ENCODE measurements at places on chromosomes 5 and 9.
A peak's percentile ranks its signal among the peaks of the same experiment; 100 is the strongest.

GRCh38 chr9:135156525-135157510, 69.3 kb downstream of the OLFM1 start:
- no peak for DNase-seq

DNA sequence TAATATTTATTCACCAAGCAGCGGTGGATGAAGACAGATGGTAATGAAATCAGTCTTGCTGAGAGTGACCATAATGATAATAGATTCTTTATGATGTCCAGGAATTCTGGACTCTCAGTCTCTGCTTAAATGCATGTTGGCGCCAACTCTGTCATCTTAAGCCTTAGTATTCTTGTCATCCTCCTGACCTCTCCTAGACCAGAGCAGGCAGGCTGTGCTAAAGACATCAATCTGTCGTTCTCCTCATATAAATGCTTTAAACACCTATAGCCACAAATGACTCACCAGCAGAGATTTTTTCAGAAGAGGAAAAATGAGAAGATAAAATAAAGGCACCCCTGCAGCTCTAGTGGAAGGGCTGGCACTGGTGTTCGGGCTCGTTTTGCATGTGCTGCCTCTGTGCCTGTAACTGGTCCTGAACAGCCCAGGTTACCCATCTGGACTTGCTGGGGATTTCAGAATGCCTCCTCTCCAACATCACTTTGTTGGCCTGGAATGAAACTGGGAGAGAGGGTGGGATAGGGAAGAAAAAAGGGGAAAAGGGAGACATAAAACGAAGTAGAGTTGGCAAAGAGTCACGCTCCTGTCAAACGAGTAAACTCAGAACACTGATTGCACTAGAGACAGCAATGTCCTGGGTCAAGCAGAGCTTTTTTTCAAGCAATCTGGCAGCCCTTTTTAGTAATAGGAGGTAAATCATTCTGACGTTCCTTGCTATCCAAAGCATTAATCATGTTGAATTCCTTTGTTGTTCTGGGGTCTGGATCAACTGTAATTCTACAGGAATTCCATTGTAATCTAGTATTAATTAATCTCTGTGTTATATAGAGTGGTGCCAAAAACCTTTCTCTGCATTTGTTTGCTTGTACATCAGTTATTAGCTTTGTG, 195.5 kb upstream of the CLINT1 start:
- no peak for DNase-seq

DNA sequence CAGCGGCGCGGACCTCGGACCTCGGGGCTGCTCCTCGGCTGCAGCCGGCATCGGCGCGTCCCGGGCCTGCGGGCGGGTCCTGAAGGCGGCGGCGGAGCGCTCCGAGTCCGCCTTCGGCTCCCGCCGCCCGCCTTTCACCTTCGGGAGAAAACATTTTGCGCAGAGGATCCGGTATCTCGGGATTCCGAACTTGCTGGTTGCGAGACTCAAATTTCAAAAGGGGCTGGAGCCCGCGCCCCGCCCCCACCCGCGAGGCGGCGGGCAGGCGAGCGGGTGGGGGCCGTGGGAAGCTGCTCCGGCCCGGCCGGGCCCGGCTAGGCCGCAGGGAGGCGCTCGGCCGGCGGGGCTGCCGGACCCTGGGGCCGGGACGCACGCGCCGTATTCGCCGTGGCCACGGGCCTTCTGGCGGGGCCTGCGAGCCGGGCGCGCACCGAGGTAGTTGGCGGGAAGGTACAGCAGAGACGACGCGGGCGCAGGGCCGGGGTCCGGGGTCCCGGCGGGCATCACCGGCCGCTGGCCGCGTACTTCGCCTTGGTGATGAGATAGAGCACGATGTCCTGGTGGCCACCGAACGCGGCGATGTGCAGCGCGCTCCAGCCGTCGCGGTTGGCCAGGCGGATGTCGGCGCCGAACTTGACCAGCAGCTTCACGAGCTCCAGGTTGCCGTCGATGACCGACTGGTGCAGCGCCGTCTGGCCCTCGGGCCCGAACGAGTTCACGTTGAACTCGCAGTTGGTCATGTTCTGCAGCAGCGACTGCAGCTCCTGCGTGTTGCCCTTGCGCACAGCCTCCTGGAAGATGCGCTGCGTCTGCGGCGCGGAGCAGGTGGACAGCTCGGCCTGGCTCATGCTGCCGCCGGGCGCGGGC, 757 bp downstream of the NRARP start:
- no peak for DNase-seq

GRCh38 chr9:109953300-109953699, 173.3 kb downstream of the PALM2AKAP2 start:
- DNase-seq, result no peak

GRCh38 chr5:120446901-120447300, 17.2 kb upstream of the PRR16 start:
- no peak for DNase-seq

- no peak for DNase-seq
Observed at GRCh38 chr5:6360323-6361072, 17.8 kb downstream of the MED10 start.

- no peak for DNase-seq
Observed at GRCh38 chr5:118902656-118903438, 85.5 kb downstream of the DTWD2 start.

GRCh38 chr5:4275232-4275631, 679.6 kb downstream of the IRX1 start:
- DNase-seq, result no peak

DNA sequence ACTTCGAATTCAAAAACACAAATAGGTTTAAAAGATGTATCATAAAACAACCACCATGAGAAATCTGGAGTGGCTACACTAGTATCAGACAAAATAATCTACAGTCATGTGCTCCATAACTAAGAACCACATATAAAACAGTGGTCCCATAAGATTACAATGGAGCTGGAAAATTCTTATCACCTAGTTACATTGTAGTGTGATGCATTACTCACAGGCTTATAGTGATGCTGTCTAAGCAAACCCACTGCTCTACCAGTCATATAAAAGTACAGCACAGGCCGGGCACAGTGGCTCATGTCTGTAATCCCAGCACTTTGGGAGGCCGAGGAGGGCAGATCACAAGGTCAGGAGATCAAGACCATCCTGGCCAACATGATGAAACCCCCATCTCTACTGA, 160.1 kb downstream of the ROR2 start:
- DNase-seq, result no peak

DNA sequence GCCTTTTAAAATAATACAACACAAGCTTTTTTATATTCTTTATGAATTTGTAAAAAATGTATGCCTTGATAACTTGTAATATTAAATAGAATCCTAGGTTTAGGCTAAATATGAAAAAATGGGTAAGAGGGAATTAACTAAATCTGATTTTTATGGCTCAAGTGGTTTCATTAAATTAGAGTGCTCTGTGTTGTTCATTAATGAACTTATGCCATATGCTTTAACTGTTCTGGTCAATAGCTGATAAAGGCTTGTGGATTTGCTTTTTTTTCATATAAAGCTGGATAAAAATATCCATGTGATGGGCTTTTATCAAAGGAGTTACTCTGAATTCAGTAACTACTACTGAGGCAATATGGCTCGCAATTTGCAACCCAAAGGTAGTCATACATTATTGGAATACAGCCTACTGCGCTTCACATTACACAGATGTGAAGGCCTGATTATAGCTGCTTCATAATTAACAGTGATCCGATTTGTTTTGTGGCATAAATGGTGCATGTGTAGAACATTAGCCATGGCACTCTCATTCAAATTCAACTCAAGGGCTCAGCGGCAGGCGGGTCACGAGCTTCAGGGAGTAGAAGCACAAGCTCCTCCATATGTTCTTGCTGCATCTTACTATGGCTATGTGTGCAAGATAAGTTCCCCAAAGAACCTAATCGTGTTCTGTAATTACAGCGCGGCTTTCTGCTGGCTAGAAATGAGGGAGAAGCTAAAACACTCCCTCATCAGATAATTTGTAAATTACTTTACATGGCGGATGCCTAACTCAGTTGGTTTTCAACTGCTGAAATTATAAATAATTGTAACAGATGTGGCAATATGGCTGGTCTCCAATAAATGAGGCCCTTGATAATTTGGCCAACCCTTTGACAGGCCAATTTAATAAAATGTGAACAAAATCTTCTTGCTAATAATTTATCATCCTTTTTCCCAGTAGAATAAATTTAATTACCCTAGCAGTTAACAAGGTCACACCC, 188.3 kb downstream of the CNTLN start:
- DNase-seq, result no peak

DNA sequence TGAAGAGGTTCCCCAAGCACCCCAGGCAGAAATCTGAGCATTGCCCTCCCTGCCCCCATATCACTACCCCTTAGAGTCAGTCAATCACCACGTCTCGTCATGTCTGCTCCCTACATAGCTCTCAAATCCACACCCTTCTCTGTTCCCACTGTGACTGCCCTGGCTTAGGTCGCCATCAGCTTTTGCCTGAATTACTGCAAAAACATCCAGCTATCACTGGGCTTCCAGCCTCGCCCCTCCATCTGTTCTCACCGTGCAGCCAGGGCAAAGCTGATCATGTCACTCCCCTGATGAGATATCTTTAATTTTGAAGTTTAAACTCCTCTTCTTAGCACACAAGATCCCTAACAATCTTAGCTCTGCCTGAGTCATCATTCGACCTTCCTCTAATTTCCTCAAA, 89.6 kb upstream of the TBC1D2 start:
- DNase-seq, result no peak

DNA sequence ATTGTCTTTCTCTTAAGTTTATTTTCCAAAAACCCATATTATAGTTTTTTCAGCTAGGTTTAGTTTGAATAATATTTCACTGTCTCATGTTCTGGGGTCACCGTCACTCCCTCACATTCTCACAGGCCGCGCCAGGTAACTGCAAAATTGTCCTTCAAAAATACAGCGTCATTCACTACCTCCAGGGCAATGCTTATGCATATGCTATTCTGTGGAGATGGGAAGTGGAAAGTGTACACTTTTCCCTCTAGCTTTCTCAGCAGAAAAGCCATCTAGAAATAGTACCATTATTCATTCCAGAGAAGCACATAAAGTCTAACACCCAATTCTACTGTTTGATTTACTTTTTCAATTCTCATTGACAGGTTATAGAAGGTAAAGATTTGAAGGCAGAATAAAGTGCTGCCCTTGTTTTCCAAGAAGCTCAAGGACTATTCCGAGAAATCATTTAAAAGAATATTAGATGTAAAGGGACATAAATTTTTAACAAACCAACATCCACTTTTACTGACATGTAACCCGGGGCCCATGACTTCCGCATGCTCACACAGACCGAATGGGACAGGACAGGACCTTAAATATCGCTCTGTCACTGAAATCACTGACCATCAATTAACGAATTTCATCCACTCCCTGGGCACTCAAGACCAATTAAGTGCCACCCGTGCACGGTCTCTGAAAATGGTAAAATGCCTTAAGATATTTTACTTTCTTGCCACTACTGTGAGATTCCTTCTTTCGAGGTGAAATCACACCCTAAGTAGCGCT, 720 bp downstream of the NUDT12 start:
- no peak for DNase-seq

GRCh38 chr5:1063661-1064382, 48.0 kb downstream of the SLC12A7 start:
- DNase-seq, result no peak

- no peak for DNase-seq
Observed at GRCh38 chr9:123131258-123131657, 97.8 kb downstream of the GPR21 start.

DNA sequence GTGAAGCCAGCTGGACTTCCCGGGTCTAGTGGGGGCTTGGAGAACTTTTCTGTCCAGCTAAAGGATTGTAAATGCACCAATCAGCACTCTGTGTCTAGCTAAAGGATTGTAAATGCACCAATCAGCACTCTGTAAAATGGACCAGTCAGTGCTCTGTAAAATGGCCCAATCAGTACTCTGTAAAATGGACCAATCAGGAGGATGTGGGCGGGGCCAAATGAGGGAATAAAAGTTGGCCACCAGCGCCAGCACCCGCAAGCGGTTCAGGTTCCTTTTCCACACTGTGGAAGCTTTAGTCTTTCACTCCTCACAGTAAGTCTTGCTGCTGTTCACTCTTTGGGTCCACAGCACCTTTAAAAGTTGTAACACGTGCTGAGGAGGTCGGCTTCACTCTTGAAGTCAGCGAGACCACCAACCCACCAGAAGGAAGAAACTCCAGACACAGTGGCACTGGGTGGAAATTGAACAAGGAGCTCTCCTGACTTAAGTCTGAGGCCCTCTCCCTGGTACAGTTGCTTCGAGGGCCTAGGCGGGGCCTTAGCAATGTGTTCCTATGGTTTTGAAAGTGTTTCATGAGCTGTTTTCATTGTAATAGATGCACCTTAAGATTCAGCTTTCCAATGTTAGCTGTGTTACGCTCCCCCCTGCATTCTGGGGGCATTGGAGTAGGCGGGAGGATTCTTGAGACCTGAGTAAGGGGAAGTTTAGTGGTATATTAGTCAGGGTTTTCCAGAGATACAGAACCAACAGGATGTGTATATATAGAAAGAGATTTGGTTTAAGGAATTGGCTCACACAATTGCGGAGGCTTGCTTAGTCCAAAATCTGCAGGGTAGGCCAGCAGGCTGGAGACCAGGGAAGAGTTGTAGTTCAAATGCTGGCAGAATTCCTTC, 21.5 kb upstream of the MYO10 start:
- DNase-seq, result no peak

GRCh38 chr5:132526974-132527564, 16.3 kb downstream of the IL5 start:
- no peak for DNase-seq

DNA sequence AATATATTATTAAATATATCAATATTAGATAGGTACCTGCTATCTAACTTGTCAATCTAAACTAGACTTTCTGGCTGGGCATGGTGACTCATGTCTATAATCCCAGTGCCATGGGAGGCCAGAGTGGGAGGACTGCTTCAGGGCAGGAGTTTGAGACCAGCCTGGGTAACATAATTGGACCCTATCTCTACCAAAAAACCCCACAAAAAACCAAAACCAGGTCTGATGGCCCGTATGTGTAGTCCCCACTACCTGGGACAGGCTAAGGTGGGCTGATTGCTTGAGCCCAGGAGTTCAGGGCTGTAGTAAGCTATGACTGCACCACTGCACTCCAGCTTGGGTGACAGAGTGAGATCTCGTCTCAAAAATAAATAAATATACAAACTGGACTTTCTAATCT, 55.0 kb downstream of the PJA2 start:
- DNase-seq, result no peak

DNA sequence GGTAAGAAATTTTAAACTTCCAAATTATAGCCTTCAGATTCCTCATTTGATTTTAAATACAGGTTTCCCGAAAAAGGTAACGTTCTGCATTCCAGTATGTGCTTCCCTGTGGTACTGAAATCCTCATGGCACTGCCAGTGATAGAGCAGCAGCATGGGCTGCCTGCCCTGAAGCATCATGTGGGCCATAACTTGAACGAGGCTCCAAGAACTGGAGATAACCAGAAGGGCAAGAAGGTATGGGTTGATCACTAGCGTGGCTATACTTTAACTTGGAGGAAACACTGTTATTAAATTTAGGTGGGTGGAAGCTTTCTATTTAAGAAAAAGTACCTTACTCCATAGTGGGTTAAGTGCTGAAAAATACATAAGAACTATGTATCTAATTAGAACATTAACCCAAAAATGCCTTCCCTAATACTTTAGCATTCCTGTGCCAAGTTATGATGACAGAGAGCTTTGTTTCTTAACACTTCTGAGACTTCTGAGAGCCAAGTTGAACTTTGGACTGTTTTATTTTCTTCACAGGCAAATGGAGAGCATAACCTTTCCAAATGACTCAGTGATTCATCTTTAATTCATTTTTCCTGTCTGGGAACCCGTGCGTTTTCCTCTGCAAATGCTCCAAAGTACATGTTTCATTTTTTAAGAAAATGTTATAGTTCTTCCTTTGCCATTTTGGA, 191.5 kb upstream of the GNA14 start:
- DNase-seq, result no peak

GRCh38 chr9:89483592-89484474, 14.1 kb downstream of the SEMA4D start:
- DNase-seq, result peak; percentile 62

All from activated CD4-positive, alpha-beta T cell treated with anti-CD3 and anti-CD28 coated beads for 24 hours (primary cell).